SW480 (cell line): ENCODE measurements at places on chromosomes 7 and 10.

DNA sequence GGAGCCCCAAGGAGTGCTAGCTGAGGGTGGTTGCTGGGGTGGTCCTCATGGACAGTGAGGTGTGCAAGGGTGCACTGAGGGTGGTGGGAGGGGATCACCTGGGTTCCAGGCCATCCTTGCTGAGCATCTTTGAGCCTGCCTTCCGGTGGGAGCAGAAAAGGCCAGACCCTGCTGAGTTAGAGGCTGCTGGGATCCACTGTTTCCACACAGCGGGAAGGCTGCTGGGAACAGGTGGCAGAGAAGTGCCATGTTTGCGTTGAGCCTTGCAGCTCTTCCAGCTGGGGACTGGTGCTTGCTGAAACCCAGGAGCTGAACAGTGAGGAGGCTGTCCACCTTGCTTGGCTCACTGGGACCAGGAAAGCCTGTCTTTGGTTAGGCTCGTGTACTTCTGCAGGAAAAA lies 34.9 kb downstream of the PRF1 start:
- DNase-seq = no peak

GRCh38 chr10:28986117-28986792 lies 302.6 kb upstream of the LYZL1 start:
- no peak for DNase-seq

DNA sequence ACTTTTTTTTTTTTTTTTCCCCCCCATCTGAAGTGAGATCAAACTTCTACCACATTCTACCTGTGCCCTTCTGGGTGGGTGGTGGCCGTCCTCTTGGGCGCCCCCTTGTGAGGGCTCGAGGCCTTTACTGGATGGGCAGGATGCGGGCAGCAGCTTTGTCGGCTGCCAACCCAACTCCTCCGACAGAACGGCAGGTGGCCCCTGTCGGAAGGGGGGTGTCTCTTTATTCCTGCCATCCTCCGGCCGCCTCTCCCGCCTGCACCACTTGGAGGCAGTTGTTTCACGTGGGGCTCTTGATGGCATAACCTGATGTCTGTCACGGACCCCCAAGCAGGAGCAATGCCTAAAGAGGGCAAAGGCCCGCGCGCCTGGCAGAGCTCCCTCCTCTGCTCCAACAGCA lies 31.0 kb downstream of the AMZ1 start:
- peak; percentile 24 for DNase-seq

- DNase-seq = no peak
Observed at GRCh38 chr10:8273749-8274148, 219.3 kb downstream of the GATA3 start.

GRCh38 chr10:102504179-102504975 lies 605 bp downstream of the SUFU start:
- DNase-seq = peak; percentile 15

DNA sequence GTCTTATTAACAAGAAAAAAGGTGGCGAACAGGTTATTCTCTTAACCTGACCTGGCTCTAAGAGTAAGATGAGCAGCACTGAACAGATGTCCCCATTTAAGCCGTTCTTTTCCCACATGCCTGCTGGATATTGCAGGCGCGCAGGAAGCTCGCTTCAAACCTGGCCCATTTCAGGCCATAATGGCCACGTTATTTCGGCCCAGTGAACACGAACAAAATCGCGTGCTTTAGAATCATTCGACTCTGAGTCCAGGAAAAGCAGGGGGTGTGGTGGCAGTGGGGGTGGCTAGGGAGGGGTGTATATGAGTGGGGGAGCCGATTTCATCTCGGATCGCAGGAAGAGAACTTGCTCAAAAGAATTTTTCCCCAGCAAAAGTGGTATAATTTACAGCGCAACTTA lies 6.6 kb upstream of the SP8 start:
- no peak for DNase-seq

- DNase-seq = no peak
Observed at GRCh38 chr10:67609996-67610793, 85.8 kb downstream of the CTNNA3 start.

- DNase-seq = no peak
Observed at GRCh38 chr10:76398043-76398710, 966.8 kb downstream of the LRMDA start.

DNA sequence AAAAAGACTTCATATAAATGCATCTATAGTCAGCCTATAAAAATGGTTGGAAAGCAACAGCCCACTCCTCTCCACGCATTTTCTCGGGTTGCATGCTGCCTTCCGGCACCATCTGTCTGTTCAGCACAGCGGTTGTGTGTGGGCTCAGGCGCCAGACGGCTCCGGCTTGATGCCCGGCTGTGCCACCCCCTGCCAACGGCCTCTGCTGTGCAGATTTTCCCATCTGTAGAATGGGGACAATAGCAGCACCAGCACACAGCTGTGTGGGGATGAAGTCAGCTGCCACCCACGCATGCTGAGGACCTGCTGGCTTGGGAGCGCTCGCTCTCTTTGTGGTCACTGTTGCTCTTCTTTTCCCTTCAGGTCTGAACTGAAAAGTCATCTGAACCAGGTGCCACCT lies 19.5 kb downstream of the PRKAG2 start:
- no peak for DNase-seq

DNA sequence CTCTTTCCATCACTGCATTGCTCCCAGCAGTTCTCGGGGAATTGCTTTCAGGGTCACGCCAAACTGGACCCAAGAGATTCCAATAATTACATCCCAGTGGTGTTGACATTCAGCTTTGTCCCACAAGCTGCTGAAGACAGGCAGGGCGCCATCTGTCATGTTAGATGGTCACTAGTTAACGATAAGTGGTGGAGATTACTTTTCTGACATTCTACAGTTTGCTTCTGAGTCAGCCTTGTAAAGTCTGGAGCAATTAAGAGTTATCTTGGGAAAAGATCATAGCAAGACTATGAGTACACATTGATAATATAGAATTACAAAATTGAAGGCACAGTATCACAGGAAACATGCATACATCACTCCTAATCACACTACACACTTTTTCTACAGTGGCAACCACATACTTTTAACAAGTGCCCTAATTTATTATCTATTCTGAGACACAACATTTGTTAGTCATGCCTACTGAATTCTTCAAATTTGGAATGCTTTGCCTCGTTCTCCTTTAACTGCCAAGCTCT lies 41.9 kb downstream of the SEMA3C start:
- no peak for DNase-seq

GRCh38 chr10:69486922-69487730 lies 35.9 kb downstream of the TSPAN15 start:
- DNase-seq = no peak

GRCh38 chr7:89042940-89043339 lies 247.4 kb upstream of the TEX47 start:
- DNase-seq = no peak

DNA sequence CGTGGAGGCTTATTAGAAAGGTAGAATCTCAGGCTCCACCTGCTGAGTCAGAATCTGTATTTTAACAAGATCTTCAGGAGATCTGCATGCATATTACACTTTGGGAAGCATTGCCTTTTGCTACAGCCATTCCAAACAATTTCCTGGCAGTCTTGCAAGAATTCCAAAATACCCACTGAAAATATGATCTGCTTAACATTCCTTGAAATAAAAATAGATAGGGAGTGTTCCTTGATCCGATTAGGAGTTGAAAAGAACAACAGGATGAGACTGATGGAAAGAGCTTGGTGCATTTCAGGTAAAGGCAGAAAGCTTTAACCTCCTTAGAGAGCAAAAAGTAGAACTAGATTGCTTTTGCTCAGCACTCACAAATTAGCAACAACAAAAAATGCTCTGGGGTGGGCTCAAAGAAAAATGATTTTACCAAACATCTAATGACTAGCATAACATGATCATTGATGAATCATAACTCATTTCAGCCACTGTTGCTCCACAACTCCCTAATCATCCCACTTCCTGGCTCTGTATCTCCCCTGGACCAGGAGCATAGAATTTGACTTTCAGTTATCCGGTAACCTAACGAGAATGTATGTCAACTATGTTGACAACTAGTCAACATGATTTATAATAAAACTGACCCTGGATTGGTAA lies 115.2 kb downstream of the RNLS start:
- DNase-seq = no peak

DNA sequence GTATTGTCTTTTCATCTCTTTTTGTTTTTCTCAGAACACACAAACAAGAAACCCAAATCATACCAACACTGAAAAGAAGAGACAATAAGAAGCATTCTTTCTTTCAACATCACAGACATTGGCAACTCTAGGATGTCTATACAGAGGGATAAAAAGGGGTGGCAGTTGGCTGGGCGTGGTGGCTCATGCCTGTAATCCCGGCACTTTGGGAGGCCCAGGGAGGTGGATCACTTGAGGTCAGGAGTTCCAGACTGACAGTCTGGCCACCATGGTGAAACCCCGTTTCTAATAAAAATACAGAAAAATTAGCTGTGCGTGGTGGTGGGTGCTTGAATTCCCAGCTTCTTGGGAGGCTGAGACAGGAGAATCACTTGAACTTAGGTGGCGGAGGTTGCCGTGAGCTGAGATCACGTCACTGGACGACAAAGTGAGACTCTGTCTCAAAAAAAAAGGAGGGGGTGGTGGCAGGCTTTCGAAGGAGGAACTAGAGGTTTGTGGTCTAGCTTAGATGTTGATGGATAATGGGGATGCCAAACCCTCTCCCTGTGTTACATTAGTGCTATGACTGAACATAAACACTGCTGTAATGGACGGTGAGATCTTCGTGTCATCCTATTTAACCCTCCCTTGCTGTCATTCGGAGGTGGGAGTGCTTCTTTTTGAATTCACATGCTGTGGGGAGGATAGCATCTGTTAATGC lies 9.4 kb downstream of the CNNM2 start:
- DNase-seq = no peak

- no peak for DNase-seq
Observed at GRCh38 chr10:43225787-43226153, 41.1 kb downstream of the RASGEF1A start.

DNA sequence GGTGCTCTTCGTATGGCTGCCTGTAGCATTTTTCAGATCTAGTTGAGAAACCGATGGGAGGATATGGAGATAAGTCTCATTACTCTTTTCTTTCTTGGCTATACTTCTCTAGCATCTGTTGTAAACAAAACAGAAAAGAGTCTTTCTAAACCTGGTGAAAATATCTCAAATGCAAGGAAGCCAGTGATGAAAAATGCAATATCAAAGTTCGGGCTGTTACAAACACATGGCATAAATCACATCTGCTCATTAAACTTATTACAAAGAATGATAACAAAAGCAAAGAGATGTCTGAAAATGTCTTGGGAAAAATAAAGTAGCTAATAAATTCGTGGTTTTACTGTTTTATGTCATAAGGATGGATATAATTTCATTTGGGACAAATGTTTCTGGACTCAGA lies 71.8 kb upstream of the IGFBP3 start:
- no peak for DNase-seq

DNA sequence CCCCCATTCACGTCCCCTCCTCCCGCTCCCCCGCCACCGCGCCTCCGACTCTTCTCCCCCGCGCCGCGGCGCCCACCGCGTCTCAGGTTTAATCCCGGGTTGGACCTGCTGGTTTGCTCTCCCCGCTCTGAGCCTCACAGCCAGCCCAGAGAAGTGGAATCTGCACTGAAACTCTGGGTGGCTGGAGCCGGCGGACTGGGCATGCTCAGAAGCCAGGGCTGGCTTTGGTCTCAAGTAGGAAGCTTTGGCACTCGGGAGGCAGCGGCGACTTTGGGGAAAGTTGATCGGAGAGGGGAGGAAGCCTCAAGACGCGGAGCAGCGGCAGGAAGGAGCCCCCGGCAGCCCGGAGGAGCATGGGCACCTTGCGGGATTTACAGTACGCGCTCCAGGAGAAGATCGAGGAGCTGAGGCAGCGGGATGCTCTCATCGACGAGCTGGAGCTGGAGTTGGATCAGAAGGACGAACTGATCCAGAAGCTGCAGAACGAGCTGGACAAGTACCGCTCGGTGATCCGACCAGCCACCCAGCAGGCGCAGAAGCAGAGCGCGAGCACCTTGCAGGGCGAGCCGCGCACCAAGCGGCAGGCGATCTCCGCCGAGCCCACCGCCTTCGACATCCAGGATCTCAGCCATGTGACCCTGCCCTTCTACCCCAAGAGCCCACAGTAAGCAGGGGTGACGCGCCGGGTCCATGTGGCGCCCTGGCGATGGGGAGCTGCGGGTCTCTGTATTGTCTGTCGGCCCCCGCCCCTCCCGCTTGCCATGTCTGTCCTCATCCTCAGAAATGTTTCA lies at the start of gene PRKG1:
Gene PRKG1 (plus strand): TSS at position 250 of the 791 bp plus-strand sequence.
- peak; percentile 43 for DNase-seq

DNA sequence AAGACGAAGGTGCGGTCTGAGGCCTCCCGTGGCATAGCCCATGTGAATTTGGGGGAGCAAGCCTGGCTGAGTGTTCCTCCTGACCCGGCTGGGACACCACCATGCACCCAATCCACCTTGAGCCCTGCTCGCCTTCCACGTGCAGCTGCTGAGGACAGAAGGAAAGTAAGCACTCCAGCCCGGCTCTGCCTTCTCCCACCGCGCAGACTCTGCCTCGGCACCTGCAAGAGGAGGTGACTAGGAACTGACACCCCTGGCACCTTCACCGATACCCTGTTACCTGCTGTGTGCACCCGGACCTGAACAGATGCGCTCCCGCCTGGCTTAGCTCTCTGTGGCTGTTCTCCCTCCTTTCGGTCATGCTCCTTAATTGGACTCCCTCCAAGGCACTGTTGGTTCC lies 57.0 kb upstream of the OPN4 start:
- DNase-seq = no peak

- DNase-seq = no peak
Observed at GRCh38 chr7:102453319-102453718, 11.3 kb downstream of the ALKBH4 start.

DNA sequence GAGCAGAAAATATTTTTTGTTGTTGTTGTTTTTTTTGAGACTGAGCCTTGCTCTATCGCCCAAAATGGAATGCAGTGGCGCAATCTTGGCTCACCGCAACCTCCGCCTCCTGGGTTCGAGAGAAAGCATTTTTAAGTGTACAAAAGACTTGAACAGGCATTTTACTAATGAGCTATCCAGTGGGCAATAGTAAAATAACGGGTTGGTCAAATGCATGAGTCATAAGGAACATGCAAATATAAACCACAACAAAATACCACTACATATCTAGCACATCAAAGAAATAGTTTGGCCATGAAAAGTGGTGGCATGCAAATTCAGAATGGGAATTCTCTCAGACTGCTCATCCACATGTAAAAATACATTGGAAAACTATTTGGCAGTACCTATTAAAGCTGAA lies 71.7 kb upstream of the TMEM106B start:
- DNase-seq = peak; percentile 99

GRCh38 chr7:31076641-31077310 lies 24.7 kb downstream of the ADCYAP1R1 start:
- no peak for DNase-seq

DNA sequence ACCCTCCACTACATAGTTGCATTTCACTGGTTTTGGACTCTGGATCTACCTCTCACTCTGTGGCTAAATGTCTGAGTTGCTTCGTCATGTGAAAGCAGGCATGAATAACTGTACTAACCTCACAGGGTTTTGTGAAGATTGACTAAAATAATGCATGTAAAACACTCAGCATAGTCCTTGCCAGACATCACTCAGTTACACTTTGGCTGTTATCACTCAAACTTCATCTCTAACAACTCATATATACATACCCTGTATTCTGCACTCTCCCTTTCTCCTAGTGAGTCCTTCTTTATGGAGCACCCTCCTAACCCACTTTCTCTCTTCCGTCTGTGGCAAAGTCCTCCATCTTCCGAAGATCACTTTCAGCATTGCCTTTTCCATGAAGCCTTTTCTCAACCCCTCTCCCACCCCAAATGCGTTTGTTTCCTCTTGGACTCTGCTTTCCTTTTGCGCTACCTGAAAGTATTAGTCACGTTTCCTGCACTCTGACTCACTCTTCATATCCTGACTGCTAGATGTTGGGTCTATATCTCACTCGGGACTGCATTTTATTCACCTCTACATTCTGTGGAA lies 72.6 kb downstream of the OSBPL3 start:
- peak; percentile 78 for DNase-seq
